AG09319 (cell line): ENCODE measurements at places on chromosomes 3 and 15.

GRCh38 chr3:143100451-143100850, 19.1 kb upstream of the CHST2 start:
- no peak for DNase-seq

DNA sequence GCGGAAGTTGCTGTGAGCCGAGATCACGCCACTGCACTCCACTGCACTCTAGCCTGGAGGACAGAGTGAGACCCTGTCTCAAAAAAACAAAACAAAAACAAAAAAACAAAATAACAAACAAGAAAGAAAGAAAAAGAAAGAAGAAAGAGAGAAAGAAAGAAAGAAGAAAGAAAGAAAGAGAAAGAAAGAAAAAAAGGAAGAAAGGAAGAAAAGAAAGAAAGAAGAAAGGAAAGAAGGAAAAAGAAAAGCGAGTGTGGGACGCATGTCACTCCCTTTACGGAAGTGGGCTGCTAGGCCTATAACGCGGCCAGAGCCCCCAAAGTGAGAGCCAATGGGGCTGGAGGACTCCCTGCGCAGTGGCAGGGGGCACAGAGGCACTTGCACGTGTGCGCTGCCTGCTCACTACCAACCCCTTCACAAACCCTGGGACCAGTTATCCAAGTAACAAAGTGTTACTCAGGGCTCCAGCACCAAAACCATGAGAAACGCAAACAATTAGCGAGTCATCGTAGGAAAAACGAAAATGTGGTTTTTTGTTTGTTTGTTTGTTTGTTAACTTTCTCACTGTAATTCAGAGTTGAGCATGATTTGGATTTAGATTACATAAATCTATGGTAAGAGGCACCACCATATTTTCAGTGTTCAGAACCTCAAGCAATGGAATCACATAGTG, 40.8 kb upstream of the ATP1B3 start:
- no peak for DNase-seq

GRCh38 chr3:46141813-46142212, 66.3 kb downstream of the CCR1 start:
- DNase-seq: no peak

DNA sequence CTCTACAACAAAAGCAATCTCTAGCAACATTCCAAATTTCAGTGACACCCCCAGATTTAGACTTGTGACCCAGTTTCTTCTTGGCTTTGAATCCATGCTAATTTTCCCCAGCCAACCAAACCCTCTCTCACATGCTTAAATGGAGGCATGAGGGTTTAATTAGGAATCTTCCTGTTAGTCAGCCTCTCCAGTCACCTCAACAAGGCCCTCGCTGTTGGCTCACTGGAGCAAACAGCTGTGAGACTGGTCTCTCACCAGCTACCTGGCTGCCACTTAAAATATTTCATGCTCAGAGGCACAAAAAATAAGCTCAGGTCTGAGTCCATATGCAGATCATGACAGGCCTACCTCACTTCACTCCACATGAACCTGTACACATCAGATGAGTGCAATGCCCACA, 630.4 kb upstream of the ADAMTS9 start:
- no peak for DNase-seq

GRCh38 chr3:87546216-87546615, 269.8 kb upstream of the POU1F1 start:
- no peak for DNase-seq

DNA sequence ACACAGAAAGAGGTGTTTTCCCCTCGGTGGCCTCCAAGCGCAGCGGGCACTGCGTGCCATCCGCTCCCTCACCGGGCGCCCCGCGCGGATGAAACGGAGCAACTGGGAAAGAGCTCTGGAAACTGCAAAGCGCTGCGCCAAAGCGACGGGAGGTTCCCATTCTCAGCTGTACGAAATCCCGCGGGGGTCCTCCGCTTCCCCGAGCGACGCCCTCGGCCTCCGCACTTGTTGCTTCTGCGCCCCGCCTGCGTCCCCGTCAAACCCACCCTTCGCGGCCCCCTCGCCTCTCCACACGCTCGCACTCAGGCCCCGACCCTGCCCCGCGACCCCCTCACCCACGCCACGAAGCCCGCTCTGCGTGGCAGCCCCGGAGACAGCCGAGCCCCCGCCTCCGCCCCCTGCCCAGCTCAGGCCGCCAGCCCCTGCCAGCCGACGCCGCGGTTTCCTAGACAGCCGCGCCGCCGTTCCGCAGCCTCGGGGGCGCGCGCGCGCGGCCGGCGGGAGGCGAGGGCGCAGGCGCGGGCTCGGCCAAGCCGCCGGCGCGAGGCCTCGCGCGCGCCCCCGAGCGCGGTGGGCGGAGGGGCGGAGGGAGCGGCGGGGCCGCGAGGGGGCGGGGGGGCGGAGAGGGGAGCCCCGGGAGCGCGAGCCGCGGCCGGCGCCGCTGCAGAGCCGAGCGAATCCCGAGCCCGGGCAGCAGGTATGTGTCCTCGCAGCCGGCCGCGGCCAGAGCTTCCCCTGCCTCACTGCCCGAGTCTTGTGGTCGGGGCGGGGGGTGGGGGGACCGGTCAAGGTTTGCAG, at the start of gene TMEM266:
TSS of gene TMEM266 (plus strand) at position 666 of the 798 bp plus-strand sequence. CDS start 74,279 bp downstream, outside the sequence.
- DNase-seq: no peak
